ENCODE measurements at places on chromosomes 7 and 10.

DNA sequence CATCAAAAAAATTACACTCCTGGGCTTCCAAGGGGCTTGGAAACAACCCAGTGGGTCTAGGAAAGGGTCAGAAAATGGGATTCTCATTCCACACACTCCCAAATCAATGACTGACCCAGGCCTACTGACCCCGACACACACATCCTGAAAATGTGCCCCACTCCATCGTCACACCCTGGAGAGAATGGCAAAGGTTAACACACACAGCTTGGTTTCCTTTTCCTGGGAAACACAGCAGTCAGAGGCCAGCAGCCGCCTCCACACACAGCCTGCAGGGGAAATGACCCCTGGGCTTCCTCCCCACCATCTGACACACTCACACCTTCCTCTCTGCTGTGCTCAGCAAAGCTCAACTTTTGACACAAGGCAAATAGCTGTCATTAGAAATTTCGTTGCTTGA is 42.9 kb downstream of the SH3PXD2A start:
- DNase-seq: no peak

GRCh38 chr10:103238506-103239252 is 7.0 kb upstream of the RPEL1 start:
- DNase-seq: no peak

DNA sequence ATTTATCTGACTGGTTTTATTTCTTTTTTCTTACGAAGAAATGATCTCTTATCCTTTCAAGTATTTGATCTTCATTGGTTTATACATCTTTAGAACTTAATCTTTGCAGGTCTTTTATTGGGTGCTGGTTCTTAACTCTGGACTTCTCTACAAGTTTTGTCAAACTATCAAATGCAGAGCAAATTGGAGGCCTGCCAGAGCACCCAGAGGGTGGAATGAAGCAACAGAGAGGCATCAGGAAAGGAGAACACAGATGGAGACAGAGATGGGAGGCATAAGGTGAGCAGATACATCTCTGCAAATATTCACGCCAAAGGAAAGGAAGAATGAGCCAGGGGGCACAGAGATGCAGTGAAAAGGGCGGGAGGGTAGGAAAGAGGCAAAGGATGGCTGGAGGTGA is 130.3 kb downstream of the PKD1L1 start:
- no peak for DNase-seq

DNA sequence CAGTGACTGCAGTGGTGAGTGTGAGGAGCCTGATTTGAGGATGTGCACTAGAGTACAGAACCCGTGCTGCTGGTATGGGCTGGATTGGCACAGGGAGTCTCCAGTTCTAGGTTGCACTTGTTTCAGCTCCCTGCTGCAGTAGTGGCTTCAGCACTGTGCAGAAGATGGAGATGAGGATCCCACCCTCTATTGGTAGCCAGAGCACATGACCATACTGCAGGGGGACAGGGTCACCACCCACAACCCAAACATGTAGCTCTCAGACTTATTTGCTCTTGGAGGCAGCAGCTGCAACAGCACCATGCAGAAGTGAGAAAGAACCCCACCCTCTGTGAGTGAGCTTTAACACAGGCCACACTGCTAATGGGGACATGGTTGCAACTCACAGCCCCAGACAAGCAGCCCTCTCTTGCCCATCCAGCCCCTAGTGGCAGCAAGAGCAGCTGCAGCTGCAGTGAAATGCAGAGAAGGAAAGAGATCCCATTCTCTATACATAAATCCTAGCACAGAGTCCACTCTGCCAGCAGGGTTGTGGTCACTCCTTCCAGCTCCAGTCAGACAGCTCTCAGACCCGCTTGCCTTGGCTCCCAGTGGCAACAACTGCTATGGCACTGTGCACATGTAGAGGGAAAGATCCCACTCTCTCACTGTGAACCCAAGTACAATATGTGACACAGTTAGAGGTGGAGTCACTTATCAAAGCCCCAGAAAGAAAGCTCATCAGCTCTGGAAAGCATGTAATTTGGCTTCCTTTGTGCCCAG is 51.4 kb upstream of the SCIN start:
- DNase-seq: no peak

GRCh38 chr7:77570330-77571011 is 33.4 kb downstream of the PTPN12 start:
- no peak for DNase-seq

GRCh38 chr10:1287971-1288401 is 231.8 kb downstream of the WDR37 start:
- no peak for DNase-seq

GRCh38 chr10:33126742-33127141 is 168.7 kb upstream of the ITGB1 start:
- no peak for DNase-seq

DNA sequence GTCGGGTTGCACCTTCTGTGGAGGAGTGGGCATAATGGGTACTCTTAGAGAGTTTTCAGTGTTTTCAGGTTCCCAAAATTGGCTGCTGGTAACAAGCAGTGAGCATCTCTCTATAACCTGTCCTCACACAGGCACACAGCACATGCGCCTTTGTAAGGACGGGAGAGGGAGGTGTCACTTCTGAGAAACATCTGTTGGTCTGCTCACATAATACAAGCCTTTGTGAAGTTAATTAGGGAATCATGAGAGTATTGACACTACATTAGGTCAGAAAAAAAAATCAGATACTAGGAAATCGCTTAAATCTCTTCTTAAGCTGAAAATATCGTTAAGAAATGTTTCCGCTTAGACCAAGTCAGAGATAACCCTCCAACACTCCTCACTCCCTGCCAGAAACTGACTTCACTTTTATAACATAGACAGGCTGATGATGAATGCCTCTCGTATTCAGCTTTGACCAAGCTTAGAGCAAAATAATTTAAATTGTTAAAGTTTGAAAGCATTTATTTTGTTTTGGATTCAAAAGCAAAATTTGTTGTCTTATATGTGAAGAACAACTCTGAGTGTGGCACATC is 769.7 kb downstream of the TNS3 start:
- no peak for DNase-seq

DNA sequence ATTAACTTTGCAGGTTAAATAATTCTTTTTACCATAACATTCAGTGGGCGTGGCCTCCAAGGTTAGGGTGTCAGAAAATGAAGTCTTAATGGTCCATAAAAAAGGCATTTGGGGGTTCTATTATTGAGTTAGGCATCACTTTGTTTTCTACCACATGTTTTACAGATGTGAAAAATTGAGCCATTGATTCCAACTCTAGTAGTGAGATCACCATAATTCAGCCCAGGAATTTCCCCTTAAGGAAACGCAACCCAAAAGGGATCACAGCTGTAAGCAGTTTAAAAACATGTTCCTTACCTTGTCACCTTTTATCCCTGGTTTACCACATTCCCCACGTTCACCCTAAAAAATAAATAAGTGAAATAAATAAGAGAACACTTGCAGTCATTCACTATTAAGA is 24.9 kb downstream of the COL28A1 start:
- no peak for DNase-seq

DNA sequence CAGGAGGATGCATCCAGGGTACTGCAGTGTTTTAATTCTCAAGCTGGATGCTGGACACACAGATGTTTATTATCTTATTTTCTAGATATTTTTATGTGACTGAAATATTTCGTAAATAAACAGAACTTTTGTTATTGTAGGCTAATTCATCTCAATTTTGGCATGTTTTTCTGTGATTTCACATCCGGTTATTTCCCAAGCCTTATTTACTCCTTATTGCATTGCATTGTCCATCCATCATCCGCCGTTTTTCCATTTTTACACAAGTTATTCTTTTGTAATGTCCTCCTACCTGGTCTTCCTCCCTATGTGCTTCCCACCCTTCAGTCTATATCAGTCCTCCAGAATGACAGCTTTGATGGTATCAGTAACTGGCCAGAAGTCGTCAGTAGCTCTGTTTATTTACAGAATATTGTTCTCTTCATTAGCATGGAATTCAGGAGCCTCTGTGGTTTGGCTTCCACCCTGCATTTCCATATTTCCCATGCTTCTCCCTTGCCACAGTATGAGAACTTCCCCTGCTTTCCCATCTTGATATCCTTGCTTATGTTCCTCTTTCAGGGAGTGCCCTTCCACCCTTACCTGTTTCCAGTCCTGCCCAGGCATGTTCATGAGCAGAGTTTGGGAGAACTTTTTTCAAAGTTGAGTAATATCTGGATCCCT is 16.1 kb downstream of the GNAI1 start:
- DNase-seq: no peak

GRCh38 chr7:150976529-150977381 is 1.4 kb downstream of the KCNH2 start:
- DNase-seq: no peak

DNA sequence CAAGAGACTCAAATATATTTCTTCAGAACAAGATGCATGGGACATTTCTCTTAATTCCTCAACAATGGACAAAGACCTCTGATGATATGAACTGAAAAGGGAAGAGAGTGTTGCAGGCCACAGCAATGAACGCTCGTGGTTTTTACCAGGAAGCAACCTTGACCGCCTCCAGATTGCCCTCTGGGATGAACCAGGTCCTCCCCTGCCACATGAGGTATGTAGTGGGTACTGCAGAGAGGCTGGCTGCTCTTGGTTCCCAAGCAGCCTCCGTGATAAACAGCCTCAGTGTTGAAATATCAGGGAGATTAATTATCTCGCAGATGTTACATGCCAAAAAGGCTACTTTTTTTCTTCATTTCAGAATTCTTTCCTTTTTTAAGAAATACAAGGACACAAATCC is 338.8 kb downstream of the ELMO1 start:
- no peak for DNase-seq

Data from esophagus squamous epithelium (tissue), 5 donors.